NCI-H446 (cell line): ENCODE measurements at places on chromosomes 2 and 18.

DNA sequence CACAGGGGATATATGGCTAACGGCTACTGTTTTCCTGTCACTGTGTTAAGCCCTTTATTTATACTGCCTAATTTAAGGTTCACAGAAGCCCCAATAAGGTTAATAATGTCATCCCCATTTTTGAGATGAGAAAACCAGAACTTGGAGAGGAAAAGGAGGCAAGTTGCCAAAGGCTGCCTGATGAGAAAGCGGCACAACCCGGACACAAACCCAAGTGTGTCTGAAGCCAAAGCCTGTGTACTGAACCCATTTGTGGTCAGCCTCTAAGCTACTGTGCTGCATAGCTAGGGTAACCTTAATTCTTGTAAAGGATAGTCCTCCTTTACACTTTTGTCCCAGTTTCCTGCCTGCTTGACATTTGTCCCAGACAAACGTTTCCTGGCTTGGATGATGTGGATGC lies 954.7 kb upstream of the FANCL start:
- DNase-seq: no peak

- no peak for DNase-seq
Measured at GRCh38 chr2:22449696-22450095, 935.3 kb upstream of the KLHL29 start.

- DNase-seq: no peak
Measured at GRCh38 chr2:199962203-199962602, 6.8 kb downstream of the MAIP1 start.

GRCh38 chr18:49935215-49935614 lies 121.9 kb upstream of the ACAA2 start:
- no peak for DNase-seq

- DNase-seq: no peak
Measured at GRCh38 chr2:192700934-192701333, 506.2 kb upstream of the TMEFF2 start.

- no peak for DNase-seq
Measured at GRCh38 chr2:69979902-69980807, 18.7 kb upstream of the ASPRV1 start.

DNA sequence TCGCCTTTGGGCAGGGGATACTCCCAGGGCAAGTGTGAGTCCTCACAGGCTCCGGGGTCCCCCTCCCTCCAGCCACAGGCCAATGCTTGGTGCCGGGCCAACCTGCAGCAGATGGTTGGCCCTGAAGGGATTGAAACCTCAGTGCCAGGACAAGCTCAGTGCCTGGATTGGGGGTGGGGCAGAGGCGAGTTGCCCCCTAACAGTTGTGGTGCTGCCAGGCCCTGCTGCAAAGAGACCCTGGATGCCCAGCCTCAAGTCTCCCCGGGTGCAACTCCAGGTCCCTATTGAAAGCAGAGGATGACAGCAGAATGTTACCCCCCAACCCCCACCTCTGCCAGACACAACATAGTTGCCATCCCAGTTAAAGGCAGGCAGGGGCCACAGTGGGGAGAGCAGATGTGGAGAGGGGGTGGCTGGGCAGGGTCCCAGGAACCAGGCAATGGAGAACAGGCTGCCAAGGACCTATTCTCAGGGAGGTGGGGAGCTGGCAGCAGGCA lies 9.5 kb upstream of the RNF103 start:
- peak; percentile 95 for DNase-seq

DNA sequence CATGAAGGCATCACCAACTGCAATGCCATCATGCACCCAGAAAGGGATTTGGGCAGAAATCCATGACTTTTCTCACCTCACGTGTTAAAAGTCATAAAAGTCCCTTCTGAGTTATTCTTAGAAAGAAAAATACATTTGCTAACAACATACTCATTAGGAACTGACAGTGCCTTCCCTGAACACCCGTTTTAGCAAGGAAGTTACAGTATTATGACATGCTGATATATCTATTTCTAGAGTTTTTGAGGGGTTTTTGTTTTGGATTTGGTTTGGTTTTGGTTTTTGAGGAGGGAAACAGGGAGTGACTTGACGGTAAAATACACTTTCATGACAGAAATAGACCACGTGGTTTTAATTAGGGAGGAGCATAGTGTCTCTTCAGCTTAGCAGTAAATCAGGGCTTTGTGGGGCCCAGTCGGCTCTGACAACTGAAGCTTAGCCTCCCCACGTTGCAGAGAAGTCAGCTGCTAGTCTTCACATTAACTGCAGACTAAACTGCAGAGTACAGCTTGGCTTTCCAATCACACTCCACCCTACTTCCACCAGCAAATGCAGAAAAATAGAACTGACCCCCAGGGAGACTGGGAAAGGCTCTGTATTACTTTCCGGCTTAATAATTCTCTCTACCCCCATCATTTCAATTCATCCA lies 141.4 kb downstream of the FAM124B start:
- DNase-seq: no peak

- no peak for DNase-seq
Measured at GRCh38 chr2:41498781-41499180, 549.0 kb upstream of the PKDCC start.

- no peak for DNase-seq
Measured at GRCh38 chr2:69278366-69278765, 108.7 kb downstream of the GFPT1 start.

DNA sequence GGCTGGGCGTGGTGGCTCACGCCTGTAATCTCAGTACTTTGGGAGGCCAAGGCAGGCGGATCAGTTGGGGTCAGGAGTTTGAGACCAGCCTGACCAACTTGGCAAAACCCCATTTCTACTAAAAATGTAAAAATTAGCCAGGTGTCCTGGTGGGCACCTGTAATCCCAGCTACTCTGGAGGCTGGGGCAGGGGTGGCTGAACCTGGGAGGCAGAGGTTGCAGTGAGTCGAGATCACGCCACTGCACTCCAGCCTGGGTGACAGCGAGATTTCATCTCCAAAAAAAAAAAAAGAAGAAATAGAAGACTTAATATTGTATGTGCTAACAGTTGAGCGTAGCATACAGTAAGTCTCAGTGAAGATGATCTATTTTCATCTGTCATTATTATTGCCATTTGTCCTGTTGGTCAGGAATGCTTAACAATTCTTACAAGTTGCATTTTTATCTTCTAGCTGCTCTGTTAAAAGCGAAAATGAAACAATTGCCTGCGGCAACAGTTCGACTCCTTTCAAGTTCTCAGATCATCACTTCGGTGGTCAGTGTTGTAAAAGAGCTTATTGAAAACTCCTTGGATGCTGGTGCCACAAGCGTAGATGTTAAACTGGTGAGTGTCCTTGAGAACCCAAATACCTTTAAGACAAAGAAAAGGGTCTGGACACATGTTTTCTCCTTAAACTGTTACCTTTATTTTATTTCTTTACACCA lies 7.2 kb downstream of the PMS1 start:
- DNase-seq: no peak

- DNase-seq: peak; percentile 95
Measured at GRCh38 chr18:47953471-47953931, 23.0 kb upstream of the SMAD2 start.

DNA sequence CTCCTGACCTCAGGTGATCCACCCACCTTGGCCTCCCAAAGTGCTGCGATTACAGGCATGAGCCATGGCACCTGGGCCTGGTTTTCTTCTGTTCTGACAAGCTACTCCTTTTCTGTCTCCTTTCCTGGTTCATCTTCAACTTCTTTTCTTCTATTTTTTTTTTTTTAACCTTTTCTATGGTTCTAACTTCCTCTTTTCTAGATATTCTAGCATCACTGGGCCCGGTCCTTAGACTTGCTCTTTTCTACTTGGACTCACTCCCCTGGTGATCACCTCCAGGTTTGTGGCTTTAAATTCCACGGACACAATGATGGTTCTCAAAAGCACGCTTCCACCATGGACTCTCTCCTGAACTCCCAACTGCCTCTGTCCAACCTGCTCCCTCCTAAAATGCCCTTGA lies 2.0 kb downstream of the EIF2AK2 start:
- no peak for DNase-seq

DNA sequence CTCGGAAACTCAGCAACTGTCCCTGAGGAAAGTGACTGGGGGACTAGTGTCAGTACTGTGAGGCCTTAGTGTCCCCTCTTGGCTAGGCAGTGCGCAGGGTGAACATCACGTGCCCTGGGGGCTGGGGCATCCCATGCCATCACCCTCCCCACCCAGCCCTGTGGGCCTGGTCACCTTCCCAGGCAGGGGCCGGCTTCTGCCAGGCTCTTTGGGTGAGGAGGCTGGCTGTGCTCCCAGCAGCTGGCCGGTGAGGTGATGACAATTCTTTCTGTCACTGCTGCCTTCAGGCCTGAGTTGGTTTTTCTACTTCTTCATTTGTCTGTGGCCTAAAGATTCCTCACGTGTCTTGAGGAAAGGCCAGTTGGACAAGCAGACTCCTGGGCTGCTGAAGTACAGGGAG lies 180.8 kb downstream of the KLHL29 start:
- no peak for DNase-seq

- no peak for DNase-seq
Measured at GRCh38 chr2:168482269-168482668, 26.2 kb downstream of the CERS6 start.

GRCh38 chr2:201220102-201220570 lies 37.2 kb downstream of the CASP10 start:
- no peak for DNase-seq

- no peak for DNase-seq
Measured at GRCh38 chr2:11665510-11666362, 4.3 kb downstream of the NTSR2 start.

DNA sequence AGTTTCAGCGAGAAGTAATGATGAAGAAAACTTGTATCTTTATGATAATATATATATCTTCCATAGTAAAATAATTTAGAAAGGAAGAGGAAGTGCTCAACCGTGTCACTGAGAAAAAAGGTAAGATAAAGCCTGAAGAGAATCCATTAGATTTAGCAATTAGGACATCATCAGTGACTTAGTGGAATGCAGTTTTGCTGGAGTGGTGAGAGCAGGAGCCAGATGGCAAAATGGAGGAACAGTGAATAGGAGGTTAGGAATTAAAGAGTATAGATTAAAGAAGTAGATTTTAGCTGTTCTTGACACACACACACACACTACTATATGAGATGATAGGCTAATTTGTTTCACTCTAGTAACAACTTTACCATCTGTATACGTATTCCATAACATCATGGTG lies 157.1 kb upstream of the EPC2 start:
- no peak for DNase-seq

- no peak for DNase-seq
Measured at GRCh38 chr18:13136904-13137669, 81.5 kb upstream of the LDLRAD4 start.

- no peak for DNase-seq
Measured at GRCh38 chr2:217462121-217462520, 540.7 kb downstream of the TNS1 start.

DNA sequence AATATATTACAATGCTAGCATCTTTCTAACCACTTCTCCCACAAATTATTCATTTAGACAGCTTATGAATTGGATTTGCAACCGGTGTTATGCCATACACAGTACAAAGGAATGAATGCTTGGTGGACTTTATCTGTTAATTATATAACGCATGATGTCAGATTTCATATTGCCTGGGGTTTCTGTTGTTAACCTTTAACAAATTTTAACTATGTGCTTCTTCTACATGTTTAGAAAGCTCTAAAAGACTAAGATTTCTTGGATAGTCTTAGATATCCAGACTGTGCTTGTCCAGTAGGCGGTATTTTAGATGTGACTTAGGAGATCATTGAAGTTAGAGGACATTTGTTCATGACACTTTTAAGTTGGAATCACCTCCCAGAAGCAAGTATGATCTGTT lies 976.3 kb downstream of the TMEM182 start:
- DNase-seq: no peak

DNA sequence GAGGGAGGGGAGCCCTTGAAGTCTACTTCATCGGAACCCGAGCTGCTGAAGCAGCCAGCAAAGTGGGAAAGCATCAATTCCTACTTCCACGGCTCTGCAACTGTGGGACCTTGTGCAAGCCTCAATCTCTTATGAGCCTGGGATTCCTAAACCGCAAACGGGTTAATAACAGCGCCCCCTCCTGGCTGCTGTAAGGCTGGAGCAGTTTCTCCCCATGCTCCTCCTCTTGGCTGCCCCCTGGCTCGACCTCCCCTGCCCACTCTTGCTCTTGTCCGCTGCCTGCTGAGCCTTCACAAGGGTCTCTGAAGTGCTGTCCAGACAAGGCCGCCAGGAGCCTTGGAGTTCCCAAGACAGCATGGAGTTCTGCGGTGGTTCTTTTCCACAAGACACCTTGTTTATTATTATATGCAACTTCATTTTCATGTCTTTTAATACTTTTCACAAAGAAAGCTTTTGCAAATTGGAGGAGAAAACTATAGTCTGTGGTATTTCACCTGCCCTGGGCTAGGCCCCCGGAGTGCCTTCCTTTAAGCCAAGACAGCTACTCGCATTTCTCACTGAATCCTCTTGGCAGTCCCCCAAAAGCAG lies 157.2 kb downstream of the DDX1 start:
- no peak for DNase-seq

GRCh38 chr2:121532894-121533293 lies 2.2 kb downstream of the RNU4ATAC start:
- DNase-seq: no peak

DNA sequence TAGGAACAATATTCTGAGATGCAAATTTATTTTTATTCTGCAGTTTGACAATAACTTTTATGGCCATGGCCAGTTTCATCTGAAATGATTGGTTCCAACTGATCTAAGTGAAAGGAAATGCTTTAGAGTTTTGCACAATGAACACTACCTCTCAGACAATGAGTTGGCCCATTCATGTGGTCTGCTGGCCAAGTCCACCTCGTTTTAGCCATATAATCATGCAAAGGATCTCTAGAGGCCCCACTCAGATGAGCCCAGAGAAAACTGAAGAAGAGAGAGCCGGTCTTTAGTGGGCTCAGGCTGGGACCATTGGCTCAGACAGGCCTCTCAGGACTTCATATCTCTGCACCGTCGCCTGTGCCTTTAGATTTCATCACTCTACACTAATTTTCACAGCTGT lies 254.7 kb downstream of the MREG start:
- DNase-seq: no peak

GRCh38 chr2:232890896-232891601 lies 21.0 kb downstream of the SNORC start:
- DNase-seq: no peak

GRCh38 chr18:55096263-55096951 lies 137.1 kb upstream of the CCDC68 start:
- peak; percentile 70 for DNase-seq

DNA sequence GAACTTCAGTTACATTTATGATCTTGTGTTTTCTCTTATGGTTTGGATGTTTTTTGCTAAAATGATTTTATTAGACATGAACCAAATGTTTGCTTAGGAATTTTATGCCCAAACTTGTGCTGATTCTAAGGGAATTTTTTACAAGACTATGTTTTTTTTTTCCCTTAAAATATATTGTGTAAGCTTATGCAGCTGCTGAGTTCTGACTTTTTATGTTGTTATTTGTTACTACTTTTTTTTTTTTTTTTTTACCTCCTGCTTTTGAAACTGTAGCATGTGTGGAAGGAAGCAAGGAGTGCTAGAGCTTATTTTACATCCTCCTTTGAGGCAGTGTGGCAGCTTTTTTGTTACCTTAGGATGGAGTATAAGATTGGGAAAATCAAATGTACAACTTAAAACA lies 6.0 kb upstream of the DNAH7 start:
- DNase-seq: no peak

GRCh38 chr2:219713110-219713509 lies 85.7 kb downstream of the SLC4A3 start:
- DNase-seq: peak; percentile 38

GRCh38 chr2:1900732-1901131 lies 156.4 kb upstream of the PXDN start:
- no peak for DNase-seq
